NCI-H510A (cell line): ENCODE measurements at places on chromosomes 11 and 22.

GRCh38 chr11:17547051-17547577 lies at the start of gene OTOG:
TSS of gene OTOG (plus strand) at chr11:17547259. CDS start at chr11:17547373, 114 bp downstream.
- DNase-seq = peak; percentile 56

GRCh38 chr22:43136255-43136654 lies 6.9 kb downstream of the MCAT start:
- no peak for DNase-seq

GRCh38 chr11:49995565-49995964 lies 13.2 kb upstream of the OR4C12 start:
- peak; percentile 16 for DNase-seq

- no peak for DNase-seq
Observed at GRCh38 chr11:107427569-107428180, 29.9 kb downstream of the CWF19L2 start.

- DNase-seq = no peak
Observed at GRCh38 chr22:46652847-46653331, 32.7 kb downstream of the GRAMD4 start.

- DNase-seq = no peak
Observed at GRCh38 chr22:37904572-37905533, 1.2 kb upstream of the MICALL1 start.

DNA sequence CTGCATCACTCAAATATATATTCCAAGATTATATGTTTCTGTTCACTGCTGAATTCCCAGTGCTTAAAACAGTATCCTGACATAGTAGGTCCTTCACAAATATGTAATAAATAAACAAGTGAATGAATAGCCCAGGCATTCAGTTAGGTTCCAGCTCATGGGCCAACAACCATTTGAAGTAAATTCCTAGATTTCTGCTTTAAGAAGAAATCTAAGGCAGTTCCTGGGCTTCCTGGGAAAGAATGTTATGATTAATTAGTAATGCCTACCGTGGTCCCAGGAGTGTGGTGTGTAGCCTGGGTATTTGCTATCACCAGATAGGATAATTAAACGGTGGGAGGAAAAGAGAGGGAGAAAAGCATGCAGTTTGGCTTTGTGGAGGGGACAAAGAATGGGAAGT lies 576.8 kb downstream of the SOX6 start:
- no peak for DNase-seq

DNA sequence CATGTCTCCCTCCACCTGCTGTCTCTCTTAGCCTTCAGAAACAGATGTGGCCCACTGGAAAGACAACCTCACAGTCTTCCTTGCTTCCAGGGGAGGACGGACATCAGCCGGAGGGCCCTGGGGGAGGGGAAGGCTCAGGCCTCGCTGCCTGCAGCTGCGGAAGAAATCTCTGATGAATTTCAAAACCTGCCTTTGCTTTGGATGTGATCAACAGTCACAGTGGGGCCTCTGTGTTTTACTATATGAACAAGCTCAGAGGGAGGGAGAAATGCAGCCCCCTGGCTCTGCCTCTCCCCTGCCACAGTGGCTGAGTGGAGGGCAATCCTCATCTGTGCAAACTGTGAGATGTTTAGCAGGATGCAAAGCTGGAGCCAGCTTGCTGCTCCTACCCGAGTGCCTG lies 282.8 kb downstream of the NTM start:
- no peak for DNase-seq

DNA sequence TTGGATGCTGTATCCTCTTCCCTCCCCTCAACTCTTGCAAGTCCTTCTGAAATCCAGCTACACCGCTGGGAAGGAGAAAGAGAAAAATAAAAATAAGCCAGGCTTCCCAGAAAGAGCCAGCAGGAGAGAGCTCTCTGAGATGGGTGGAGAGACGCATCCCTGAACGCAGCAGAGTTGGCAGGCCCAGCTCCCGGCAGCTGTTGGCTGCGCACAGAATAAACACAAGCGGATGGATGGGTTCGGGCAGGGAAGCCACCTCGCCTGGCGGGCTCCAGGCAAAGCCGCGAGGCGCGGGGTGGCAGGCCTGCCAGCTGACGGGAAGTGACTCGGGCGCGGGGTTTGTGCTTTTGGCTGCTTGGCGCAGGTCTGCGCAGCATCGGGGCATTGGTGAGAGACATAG lies 537.7 kb downstream of the MIAT start:
- DNase-seq = peak; percentile 32

GRCh38 chr11:57475671-57476046 lies 15.3 kb downstream of the RTN4RL2 start:
- no peak for DNase-seq

- no peak for DNase-seq
Observed at GRCh38 chr11:95345651-95346050, 114.6 kb upstream of the SESN3 start.

DNA sequence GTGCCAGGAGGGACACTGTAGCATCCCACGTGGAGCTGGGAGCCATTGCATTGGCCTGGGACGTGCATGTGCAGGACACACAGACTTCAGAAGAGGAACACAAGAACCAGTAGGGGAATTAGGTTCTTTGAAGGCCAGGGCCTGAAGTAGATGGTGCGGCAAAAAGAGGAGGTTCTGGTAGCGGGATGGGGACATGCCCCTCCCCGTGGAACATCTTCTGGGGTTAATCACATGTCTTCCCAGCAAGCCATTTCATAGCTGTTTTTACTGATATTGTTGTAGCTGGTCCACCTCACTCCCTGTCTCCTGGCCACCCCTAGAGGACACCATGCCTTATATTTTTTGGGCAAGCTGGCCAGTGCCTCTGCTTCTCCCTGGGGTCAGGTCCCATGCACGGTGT lies 74.3 kb downstream of the SCN3B start:
- DNase-seq = no peak

- DNase-seq = no peak
Observed at GRCh38 chr11:335779-336658, 15.4 kb upstream of the IFITM3 start.

DNA sequence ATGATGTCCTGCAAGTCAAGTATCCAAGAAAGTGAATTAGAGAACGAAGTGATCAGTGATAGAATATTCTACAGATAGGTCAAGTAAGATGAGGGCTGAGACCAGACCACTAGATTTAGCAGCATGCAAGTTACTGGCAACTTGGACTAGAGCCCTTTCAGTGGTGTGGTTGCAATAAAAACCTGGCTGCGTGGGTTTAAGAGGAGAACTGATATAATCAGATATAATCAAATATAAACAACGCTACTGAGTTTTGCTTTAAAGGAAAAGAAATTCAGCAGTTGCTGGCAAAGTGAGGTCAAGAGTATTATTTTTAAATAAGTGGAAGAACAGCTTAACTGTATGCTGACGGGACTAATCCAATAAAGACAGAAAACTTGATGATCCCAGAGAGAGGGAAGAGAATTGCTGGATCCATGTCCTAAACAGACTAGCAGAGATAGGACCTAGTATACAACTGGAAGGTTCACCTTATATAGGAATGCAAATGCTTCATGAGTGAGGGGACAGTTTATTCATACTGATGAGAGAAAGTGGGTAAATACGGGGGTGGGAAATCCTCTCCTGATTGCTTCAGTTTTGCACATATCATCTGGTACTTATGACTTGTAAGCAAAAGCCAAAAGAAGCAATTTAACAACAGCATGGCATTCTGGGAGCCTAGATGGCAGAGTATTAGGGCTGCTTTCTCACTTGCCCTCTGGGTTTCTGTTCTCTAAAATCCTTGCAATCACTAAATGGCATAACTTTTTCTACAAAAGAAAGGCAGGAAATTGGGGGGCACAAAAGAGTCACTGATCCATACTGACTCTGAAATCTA lies 146.2 kb downstream of the RBFOX2 start:
- no peak for DNase-seq

- DNase-seq = no peak
Observed at GRCh38 chr11:18726040-18726439, at the start of gene IGSF22. TSS of gene IGSF22 (minus strand) at chr11:18726188. CDS start at chr11:18724236, 1,952 bp downstream.

- no peak for DNase-seq
Observed at GRCh38 chr22:24952837-24953383, 394 bp downstream of the KIAA1671 start.

- DNase-seq = no peak
Observed at GRCh38 chr22:35212009-35212408, 45.3 kb upstream of the HMGXB4 start.

DNA sequence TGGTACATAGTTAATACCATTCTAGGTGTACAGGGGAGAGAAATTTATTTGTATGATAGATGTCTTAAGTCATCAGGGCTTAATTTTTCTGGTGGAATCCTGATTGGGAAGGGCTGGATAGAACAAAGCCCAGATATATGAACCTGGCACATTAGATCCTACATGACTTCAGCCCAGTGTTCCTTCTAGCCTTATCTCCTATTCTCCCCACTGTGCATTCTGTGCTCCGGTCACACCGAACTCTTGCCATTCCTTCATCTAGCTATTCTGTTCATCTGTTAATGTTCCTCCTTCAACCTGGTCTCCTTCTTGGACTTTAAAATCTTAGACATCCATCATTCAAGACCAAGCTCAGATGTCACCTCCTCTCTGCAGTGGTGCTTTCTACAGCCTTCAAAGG lies 68.9 kb upstream of the EED start:
- no peak for DNase-seq

DNA sequence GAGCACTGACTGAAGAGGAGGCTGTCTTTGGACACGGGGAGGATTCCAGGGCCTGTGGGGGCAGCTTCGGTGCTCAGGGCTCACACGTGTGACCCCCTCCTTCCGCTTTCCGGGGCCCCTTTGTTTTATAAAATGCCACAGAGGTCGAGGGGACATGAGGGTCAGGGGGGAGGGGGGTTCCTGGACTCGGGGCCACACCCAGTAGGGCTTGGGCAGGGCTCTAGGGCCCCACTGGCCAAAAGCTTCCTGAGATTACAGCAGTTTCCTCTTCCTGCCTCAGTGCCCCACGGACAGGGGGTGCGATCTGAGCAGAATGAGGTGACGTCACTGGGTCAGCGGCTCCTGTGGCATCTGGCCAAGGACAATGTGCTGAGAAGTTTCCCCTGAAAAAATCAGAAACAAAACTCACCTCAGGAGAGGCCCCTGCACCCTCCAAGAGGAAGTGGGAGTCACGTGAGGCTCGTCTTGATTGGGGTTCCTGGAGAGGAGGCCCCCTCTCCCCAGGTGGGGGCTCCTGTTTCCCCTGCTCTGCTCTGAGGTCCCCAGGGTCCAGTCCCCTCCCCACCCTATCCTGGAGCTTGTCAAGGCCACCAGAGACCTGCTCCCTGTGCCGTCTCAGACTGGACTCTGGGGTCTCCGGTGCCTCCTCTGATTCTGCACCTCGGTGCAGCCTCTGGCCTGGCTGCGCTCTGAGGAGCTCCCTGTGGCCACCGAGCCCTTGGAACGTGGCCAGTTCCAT lies 6.4 kb upstream of the IFITM3 start:
- no peak for DNase-seq

DNA sequence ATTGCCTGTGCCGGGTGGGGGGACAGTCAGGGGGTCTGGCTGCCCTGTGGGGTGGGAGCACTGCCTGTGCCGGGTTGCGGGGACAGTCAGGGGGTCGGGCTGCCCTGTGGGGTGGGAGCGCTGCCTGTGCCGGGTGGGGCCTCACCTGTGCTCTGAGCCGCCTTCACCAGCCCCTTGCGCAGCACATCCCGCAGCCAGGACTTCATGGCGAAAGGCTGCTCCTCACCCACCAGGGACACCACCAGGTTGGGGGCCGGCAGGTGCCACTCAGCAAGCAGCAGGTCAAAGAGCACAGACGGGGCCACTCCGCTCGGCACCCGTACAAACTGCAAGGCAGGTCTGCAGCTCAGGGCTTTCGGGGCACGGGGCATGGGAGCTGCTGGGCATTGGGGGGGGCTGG lies 21.4 kb downstream of the TSSC4 start:
- no peak for DNase-seq

- DNase-seq = no peak
Observed at GRCh38 chr11:69524991-69525411, 43.5 kb downstream of the LINC01488 start.

- no peak for DNase-seq
Observed at GRCh38 chr22:23394525-23395326, 185.4 kb downstream of the IGLL1 start.

- DNase-seq = peak; percentile 18
Observed at GRCh38 chr11:78039919-78040671, 17.0 kb upstream of the KCTD14 start.

DNA sequence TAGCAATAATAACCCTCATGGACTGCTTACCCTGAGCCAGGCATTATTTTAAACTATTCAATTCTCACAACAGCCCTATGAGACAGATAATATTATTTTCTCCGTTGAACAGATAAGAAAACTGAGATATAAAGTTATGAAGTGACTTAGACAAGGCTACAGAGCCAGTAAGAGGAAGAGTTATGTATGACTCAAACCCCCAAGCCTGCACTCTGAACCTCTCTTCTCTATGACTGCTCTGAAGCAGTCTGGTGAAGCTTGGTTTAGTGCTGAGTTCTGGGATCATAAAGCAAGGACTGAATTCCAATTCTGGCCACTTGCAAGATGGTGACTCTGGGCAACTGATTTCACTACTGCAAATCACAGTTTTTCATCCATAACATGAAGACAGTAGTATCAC lies 34.5 kb downstream of the TNKS1BP1 start:
- DNase-seq = no peak

- DNase-seq = no peak
Observed at GRCh38 chr11:134853992-134854991, 442.2 kb upstream of the B3GAT1 start.

GRCh38 chr11:66996609-66997273 lies 21.6 kb downstream of the C11orf86 start:
- no peak for DNase-seq
